A172 (cell line): ENCODE measurements at places on chromosomes 11 and 22. TPM values are rescaled to one million over a fixed set of nuclear protein-coding genes. Genes with fewer than 3 reads are reported as not detected.

DNA sequence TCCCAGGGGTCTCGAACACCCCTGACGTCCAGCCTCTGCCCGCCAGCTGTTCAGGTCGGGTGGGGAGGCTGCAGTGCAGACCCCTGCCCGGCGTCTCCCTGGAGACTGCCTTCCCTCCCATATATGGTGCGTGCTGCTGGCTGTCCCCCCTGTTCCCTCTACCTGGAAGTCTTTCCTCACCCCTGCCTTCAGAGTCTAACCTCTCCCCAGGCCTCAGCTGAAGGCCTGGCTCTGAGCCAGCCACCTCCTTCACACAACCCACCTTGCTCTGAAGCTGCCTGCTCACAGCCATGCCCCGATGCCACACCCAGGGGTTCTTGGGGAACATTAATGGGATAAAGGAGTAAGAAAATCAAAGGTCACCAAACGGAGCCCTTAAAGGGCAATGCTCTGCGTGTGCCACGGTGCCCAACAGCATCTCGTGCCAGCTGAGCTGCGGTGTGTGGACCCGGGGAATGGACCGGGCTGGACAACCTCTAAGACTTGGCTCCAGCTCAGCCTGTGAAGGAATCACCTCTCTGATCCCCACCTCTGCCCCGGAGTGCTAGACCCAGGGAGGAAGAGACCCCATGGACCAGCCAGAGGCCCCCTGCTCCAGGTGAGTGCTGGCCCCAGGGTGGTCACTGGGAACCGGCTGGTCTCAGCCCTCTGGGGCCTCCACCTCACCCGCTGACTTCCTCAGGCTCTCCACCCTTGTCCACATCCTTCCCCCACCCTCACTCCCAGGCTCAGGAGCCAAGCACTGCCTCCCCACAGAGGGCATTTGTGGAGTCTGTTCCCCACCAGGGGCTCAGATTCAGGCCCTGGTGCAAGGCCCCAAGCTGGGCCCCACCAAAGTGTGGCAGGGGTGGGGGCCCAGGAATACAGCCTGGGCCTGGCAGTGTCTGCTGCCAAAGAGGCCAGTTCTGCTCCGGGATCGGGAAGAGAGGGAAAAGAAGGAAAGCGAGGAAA lies at the start of gene NLRP6:
Gene NLRP6 (plus strand): TSS at position 407 of the 951 bp plus-strand sequence. CDS start 163 bp downstream, at position 570.
- DNase-seq, result no peak

The SLC43A1 gene
- 3.4 and 5.2 TPM in 2 replicates for total RNA-seq

GRCh38 chr22:46287873-46288751 lies 8.6 kb upstream of the GTSE1 start:
- no peak for DNase-seq

DNA sequence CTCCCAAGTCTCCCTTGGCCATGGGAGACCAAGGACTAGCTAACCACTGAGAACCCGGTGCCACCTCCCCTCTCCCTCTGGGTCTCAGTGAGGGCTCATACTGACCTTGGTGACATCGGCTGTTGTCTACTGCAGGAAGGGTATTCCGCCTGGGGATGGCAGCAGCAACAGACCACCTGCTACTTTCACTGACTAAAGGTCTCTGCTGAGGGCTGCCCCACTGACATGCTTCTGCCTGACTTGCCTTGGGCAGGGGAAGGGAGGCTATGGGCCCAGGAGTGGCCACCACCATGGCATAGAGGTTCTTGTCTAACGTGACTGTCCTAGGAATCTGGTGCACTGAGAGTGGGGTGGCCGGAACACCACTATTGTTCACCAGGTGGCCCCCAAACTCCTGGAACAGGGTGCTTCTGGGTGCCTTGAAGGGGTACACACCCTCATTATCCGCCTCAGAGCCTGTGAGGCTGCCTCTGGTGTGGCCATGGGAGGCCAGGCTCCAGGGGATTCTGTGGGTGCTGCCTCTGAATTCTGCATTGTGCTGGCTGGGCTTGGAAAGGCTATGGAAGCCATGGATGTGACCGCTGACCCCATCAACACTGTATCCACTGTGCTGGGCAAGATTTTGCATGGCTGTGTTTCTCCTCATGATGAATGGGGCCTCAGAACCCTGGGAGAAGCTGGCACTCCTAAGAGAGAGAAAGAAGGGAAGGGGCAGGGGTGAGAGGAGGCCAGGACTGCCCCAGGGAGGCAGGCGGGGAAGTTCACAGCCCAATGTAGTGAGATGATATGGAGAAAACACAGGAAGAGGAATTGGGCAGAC lies 38.3 kb downstream of the GAB4 start:
- no peak for DNase-seq

The ANO9 gene
- 0.19 TPM in 1 of 2 replicates, not detected in the other for total RNA-seq

DNA sequence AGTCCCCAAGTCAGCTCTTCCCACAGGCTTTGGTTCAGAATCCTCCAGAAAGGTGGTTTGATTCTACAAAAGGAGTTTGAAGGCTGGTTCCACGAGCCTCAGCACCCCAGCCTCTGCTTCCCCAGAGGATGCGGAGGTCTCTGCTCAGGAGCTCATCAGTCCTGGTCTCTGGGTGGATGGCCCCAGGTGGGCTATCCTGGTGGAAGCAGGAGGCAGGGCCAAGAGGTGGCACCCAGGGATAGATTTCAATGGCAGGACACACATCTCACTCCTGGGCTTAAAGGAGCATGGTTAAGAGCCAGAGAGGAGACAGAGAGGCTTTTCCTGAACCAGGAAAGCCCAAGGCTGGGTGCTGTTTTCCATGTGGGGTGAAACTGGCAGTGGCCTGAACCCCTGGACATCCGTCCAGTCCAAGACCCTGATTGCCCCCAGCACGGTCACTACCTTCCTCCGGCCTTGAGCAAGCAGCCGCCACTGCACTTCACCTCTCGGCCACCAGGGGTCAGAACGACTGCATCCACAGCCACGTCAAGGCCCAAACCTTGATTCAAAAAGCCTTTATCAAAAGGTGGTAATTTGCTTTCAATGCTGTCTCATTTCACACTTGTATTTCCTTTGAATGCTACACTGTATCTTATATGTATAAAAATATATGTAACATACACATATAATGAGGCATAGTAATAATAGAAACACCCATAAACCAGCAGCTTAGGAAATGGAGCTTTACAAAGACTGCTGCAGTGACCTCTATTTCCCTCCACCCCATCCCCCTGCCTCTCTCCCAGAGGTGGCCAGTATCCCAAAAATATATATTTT lies 19.3 kb upstream of the FXYD2 start:
- DNase-seq, result peak; percentile 27

The LRP4 gene
- 0.81 and 1.3 TPM in 2 replicates for total RNA-seq
